ENCODE measurements at places on chromosomes 1 and 21.

GRCh38 chr1:194052514-194053338 is 866.3 kb upstream of the B3GALT2 start:
- H3K36me3 ChIP-seq = no peaks in the 10 kb centered on the region
- H3K27ac ChIP-seq = no peak overlapping the region
- no peak overlapping the region for H3K4me3 ChIP-seq
- no peaks in the 10 kb centered on the region for H3K27me3 ChIP-seq
- no peak for DNase-seq

DNA sequence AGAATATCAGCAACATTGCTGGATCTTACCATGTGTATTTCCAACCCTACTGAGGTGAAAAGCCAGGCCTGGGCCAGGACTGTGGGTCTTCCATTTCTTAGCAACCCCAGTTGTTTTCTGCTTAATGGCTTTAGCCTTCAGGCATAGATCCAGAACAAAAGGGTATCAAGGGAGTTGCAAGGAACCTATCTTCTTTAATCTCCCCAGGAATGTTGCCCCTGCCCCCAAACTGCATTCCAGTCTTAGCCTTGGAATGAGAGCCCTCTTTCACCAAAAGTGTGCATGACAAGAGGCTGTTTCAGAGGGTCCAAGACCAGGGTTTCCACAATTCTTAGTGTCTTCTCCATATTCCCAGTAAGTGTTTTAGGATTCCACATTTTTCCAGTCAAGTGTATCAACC is 87.9 kb upstream of the SOX13 start:
- no peaks in the 10 kb centered on the region for H3K36me3 ChIP-seq
- H3K27me3 ChIP-seq = 0 out of 2 replicates have a peak, but pooled peaks cover 2% of the 10 kb centered on the region
- H3K27ac ChIP-seq = no peak overlapping the region
- no peak for DNase-seq
- H3K4me3 ChIP-seq = no peak overlapping the region

DNA sequence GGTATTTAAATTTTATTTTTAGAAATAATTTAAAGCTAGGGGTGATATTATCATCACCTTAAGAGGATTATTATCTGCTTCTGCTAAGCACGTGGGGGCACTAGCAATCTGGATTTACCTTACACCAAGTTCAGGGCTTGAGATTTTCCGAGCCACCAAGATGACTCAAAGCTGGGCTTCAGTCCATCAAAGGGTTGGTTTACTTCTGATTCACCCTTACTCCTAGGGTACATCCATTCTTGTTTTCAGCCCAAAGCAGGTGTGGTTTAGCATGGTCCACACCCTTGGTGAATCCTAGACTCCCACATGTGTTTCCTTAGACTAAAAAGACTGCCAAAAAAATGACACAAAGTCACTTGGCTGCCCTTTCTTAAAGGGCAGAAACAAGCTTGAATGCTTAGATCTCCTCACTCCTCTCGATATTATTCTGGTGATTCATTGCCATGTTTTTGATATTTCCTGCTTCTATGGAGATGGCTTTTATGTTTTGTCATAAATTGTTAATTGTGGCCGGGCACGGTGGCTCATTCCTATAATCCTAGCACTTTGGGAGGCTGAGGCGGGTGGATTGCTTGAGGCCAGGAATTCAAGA is 9.8 kb upstream of the PRSS38 start:
- H3K4me1 ChIP-seq = no peaks in the 10 kb centered on the region
- H3K4me3 ChIP-seq = no peak overlapping the region
- no peaks in the 10 kb centered on the region for H3K27me3 ChIP-seq

DNA sequence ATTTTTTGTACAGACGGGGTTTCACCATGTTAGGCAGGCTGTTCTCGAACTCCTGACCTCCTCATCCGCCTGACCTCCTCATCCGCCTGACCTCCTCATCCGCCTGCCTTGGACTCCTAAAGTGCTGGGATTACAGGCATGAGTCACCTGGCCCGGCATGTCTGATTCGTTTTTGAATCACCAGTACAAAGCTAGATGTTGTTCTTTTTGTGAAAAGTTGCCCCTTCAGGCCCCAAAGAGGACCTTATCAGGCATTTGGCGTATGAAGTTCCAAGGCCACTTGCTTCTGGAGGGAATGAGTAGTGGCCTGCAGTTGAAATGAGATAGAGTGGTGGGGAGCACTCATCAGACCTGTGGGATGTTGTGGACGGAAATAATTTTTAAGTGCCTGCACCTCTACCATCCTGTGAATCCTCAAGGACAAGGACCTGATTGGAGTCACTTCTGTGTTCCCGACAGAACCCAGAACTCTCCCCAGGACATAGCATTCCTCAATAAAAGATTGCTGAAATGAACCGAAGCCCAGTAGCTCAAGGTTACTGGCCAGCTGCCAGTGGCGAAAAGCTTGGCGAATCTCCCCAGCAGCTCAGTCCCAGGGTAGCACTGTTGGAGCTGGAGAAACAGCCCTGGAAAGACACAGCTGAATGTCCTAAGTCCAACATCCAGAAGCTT is 50.1 kb downstream of the NDUFS5 start:
- no peak overlapping the region for H3K4me3 ChIP-seq
- no peaks in the 10 kb centered on the region for H3K4me1 ChIP-seq
- H3K27me3 ChIP-seq = peaks cover 5% of the 10 kb centered on the region
- no peak overlapping the region for H3K27ac ChIP-seq

DNA sequence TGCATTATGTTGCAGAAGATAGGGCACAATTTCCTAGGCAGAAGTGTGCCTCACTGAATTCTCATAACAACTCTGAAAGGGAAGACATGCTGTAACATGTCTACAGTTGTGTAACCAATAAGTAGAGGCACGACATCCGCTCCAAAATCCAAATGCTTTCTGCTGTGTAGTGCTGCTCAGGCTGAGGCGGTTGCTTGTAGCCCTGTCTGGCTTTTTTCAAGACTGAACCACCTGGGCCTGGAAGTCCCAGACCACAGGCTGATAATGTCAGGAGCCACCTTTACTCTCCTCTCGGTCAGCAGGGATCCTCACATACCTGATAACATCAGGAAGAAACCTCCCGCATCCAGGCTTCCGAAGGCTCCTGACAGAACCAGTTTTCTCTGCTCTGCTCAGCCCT is 10.9 kb downstream of the AKNAD1 start:
- H3K27ac ChIP-seq = no peak overlapping the region
- H3K4me1 ChIP-seq = no peaks in the 10 kb centered on the region
- no peaks in the 10 kb centered on the region for H3K36me3 ChIP-seq
- no peak for DNase-seq
- H3K27me3 ChIP-seq = no peaks in the 10 kb centered on the region

DNA sequence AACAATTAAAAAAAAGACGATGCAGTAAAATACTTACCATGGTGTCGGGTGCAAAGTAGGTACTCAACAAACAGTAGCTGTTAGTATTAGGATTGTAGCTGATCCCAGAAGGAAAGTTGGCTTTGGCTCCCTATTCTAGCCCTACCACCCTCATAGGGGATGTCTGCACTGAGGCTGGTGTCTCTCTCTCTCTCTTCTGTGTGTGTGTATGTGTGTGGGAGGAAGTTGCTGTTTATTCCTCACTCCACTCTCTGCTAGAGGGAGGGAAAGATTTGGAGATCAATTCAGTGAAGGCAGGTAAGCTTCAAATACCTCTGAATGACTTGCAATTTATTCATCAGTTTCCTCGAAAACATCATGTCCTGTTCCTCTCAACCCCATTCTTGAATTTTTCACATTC is 124.4 kb downstream of the PTPRU start:
- no peak overlapping the region for H3K4me3 ChIP-seq
- H3K27me3 ChIP-seq = no peaks in the 10 kb centered on the region
- no peak overlapping the region for H3K27ac ChIP-seq
- H3K36me3 ChIP-seq = no peaks in the 10 kb centered on the region
- H3K4me1 ChIP-seq = no peaks in the 10 kb centered on the region

DNA sequence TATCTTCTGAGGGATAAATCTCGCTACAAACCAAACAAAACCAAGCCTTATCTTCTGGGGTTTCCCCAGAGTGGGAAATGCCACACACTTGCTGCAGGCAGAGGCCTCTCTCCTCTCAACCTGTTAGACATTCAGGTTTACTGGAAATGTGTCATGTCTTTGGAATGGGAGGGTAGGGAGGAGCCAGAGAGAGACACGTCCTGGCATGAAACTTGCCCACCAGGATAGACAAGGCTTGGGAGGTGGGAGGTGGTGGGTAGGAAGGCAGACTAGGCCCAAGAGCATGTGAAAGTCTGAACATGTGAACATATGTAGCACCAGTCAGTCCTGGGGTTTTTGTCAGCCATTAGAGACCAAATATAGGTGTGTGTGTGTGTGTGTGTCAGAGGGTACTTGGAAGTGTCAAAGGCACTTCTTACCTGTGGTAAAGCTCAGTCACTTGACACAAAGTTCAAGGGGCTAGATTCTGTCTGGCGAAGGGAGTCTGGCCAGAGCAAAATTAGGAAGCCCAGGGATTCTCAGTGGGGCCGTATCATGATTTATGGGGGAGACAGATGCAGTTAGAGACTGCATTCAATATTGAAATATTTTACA is 32.4 kb upstream of the PIGC start:
- DNase-seq = no peak
- H3K27ac ChIP-seq = no peak overlapping the region
- H3K27me3 ChIP-seq = no peaks in the 10 kb centered on the region
- no peaks in the 10 kb centered on the region for H3K4me1 ChIP-seq
- no peaks in the 10 kb centered on the region for H3K36me3 ChIP-seq

DNA sequence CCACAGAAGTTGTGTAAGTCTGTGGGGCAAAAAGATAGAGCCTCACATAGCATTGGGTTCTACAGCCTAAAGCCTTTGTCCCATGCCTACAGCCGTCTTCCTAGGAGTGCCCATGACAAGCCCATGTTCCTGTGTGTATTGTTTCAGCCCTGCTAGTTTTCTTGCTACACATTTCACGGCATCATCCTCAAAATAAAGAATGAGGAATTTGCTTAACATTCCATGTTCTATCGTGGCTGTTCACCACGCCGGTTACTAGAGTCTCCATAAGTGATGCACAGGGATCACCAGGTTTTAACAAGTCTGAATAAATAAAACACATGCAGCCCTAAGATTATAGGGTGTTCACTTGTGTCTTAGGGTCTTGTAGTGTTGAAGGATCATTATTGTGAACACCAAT is 87.4 kb upstream of the NGF start:
- DNase-seq = no peak
- no peak overlapping the region for H3K27ac ChIP-seq
- H3K4me1 ChIP-seq = no peaks in the 10 kb centered on the region
- no peaks in the 10 kb centered on the region for H3K36me3 ChIP-seq
- H3K27me3 ChIP-seq = no peaks in the 10 kb centered on the region

GRCh38 chr1:55970526-55971110 is 608.7 kb downstream of the PLPP3 start:
- H3K27ac ChIP-seq = no peak overlapping the region
- no peaks in the 10 kb centered on the region for H3K4me1 ChIP-seq
- H3K27me3 ChIP-seq = no peaks in the 10 kb centered on the region
- no peak overlapping the region for H3K4me3 ChIP-seq
- no peaks in the 10 kb centered on the region for H3K36me3 ChIP-seq
- no peak for DNase-seq

- H3K27me3 ChIP-seq = no peaks in the 10 kb centered on the region
- no peaks in the 10 kb centered on the region for H3K4me1 ChIP-seq
- H3K27ac ChIP-seq = no peak overlapping the region
- DNase-seq = no peak
Observed at GRCh38 chr21:40284409-40284808, 417.2 kb downstream of the PCP4 start.

GRCh38 chr1:23469372-23469982 is 14.5 kb downstream of the ASAP3 start:
- H3K27me3 ChIP-seq = no peaks in the 10 kb centered on the region
- no peaks in the 10 kb centered on the region for H3K36me3 ChIP-seq
- no peaks in the 10 kb centered on the region for H3K4me1 ChIP-seq

DNA sequence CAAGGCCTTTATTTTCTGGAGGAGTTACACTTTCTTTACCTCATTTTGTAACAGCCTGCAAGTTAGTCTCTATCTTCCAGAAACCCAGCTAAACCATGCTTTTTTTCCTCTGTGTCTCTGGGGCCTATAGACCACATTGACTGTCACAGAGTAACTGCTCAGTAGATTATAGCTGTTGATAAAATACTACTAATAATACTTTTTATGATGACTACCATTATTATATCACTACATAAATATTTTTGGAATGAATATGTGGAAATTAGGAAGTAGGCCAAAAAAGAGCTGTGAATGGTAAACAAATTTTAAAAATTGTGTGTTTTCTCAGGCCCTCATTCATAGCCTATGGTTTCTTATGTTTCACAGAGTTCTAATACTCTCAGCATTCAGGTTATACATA is 233.1 kb upstream of the USP24 start:
- no peaks in the 10 kb centered on the region for H3K36me3 ChIP-seq
- H3K4me3 ChIP-seq = no peak overlapping the region
- no peak overlapping the region for H3K27ac ChIP-seq
- H3K4me1 ChIP-seq = no peaks in the 10 kb centered on the region
- H3K27me3 ChIP-seq = no peaks in the 10 kb centered on the region
- no peak for DNase-seq

GRCh38 chr1:228095938-228096337 is 7.2 kb downstream of the C1orf35 start:
- no peak overlapping the region for H3K4me3 ChIP-seq
- H3K36me3 ChIP-seq = peaks cover 50% of the 10 kb centered on the region
- H3K27ac ChIP-seq = no peak overlapping the region
- H3K4me1 ChIP-seq = no peaks in the 10 kb centered on the region

- H3K36me3 ChIP-seq = no peaks in the 10 kb centered on the region
- no peaks in the 10 kb centered on the region for H3K4me1 ChIP-seq
- no peak for DNase-seq
- no peak overlapping the region for H3K27ac ChIP-seq
Observed at GRCh38 chr21:27277110-27277509, 310.2 kb upstream of the ADAMTS5 start.

DNA sequence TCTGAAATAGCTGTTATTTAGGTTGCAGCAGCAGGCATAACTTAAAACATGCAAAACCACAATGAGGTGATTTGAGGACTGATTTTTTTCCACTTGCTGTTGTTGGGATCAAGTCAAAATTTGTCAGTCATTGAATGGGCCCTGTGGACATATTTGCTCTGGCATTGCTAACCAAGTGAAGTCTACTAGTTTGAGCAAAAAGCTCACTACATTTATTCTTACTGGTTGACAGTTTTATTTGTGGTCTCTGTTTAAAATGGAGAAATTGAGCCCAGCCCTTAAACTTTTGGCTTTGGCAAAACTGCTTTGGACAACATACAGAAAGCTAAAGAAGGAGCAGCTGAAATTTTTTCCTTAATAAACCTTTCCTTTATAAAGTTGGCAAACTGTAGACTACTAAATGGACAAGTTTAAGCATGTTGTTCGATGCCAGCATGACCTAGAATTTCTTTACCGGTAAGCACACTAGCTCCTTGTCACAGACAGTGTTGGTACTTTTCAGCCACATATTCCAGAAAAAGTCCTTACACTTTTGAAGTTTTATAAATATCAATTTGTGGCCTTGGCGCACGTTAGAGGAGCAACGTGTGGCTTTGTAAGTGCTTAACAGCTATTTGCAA is 234.6 kb downstream of the USP25 start:
- H3K27me3 ChIP-seq = no peaks in the 10 kb centered on the region
- H3K4me1 ChIP-seq = no peaks in the 10 kb centered on the region
- H3K36me3 ChIP-seq = no peaks in the 10 kb centered on the region

GRCh38 chr1:234779160-234779538 is 169.2 kb upstream of the IRF2BP2 start:
- H3K36me3 ChIP-seq = no peaks in the 10 kb centered on the region
- H3K27me3 ChIP-seq = peaks cover 30% of the 10 kb centered on the region
- H3K27ac ChIP-seq = no peak overlapping the region
- H3K4me1 ChIP-seq = no peaks in the 10 kb centered on the region
- H3K4me3 ChIP-seq = no peak overlapping the region
